ENCODE measurements at places on chromosomes 5 and 9. TPM values are rescaled to one million over a fixed set of nuclear protein-coding genes. Genes with fewer than 3 reads are reported as not detected.

GRCh38 chr5:142145106-142145900, 36.7 kb downstream of the NDFIP1 start:
- H3K4me1 ChIP-seq: no peaks in the 10 kb centered on the region
- H3K27me3 ChIP-seq: no peaks in the 10 kb centered on the region
- peaks cover 13% of the 10 kb centered on the region for H3K36me3 ChIP-seq
- H3K27ac ChIP-seq: no peak overlapping the region
- H3K4me3 ChIP-seq: no peak overlapping the region

DNA sequence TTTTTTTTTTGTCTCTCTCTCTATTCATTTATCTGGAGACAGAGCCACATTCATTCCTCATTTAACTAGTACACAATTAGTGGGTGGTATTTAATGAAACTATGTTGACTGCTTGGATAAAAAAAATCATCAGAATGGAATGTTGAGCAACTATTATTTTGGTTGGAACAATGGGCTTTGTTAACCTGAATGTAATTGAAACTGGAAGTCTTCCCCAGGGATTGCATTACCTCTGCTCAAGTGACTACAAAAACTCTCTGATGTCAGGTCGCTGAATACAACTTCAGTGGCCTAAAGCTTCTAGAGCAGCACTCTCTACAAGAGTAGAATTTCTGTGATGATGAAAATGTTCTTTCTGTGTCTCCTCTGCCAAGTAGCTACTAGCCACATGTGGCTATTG, 295.8 kb downstream of the DEPDC1B start:
- no peak overlapping the region for H3K4me3 ChIP-seq
- DNase-seq: no peak
- H3K27ac ChIP-seq: no peak overlapping the region
- peaks cover 3% of the 10 kb centered on the region for H3K4me1 ChIP-seq
- H3K27me3 ChIP-seq: no peaks in the 10 kb centered on the region

GRCh38 chr9:109447329-109448076, 50.6 kb downstream of the PTPN3 start:
- no peak for DNase-seq
- no peak overlapping the region for H3K27ac ChIP-seq
- no peaks in the 10 kb centered on the region for H3K36me3 ChIP-seq
- no peaks in the 10 kb centered on the region for H3K4me1 ChIP-seq
- H3K27me3 ChIP-seq: peaks cover 25% of the 10 kb centered on the region

DNA sequence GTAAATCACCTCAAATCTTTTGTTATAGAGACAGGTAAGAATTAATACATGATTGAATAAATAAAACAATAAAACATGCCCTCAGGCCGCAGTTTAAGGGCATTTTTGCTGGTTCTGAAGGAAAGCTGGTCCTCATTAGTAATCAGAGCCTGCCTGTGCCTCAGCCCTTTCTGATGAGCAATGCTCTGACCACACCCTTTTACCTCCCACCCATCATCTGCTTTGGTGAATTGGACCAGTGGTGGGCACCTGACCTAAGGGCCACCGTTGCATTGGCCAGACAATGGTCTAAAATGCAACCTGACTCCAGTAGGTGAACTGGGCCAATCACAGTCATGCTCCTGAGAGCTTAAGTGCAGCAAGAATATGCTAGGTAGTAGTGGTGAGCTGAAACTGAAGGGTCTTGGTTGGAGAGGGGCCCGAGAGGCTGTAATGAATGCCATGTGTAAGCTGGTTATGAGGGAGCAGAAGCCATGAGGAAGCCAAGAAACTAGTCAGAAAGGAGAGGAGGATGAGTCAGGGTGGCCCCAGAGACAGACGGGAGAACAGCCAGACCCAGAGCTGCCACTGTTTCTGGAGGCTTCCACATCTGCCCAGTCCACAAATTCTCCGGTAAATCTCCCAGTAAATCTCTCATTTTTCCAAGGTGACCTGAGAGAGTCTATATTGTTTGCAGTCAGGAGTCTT, 45.5 kb upstream of the ZSWIM6 start:
- H3K27me3 ChIP-seq: peaks cover 7% of the 10 kb centered on the region
- H3K4me3 ChIP-seq: no peak overlapping the region
- peaks cover 6% of the 10 kb centered on the region for H3K4me1 ChIP-seq
- H3K27ac ChIP-seq: no peak overlapping the region

Gene CBY3
- not detected for polyA plus RNA-seq

- no peaks in the 10 kb centered on the region for H3K27me3 ChIP-seq
- no peak overlapping the region for H3K27ac ChIP-seq
- no peaks in the 10 kb centered on the region for H3K36me3 ChIP-seq
- H3K4me3 ChIP-seq: no peak overlapping the region
These were observed 18.2 kb downstream of the C9orf152 start for GRCh38 chr9:110189559-110190320.

Gene SOX30
- polyA plus RNA-seq: 1.1 TPM

DNA sequence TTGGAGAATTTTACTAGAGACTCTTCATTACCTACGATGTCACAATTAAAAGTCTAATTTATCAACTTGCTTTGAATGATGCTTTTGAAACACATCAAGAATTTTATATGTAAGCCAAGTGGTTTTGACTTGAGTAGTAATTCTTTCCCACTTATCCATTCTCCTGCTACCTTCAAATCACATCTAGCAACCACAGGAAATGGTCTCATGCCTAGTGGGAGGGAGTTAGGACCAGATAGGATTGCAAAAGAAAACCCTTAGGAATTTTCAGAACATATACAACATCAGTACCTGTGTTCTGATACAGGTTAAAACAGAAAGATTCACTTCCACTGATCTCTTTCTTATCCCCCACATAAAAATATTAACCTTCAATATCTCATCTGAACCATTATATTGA, 260.4 kb downstream of the CWC27 start:
- H3K27me3 ChIP-seq: no peaks in the 10 kb centered on the region
- peaks cover 11% of the 10 kb centered on the region for H3K4me1 ChIP-seq
- H3K36me3 ChIP-seq: no peaks in the 10 kb centered on the region
- DNase-seq: no peak
- H3K27ac ChIP-seq: no peak overlapping the region

DNA sequence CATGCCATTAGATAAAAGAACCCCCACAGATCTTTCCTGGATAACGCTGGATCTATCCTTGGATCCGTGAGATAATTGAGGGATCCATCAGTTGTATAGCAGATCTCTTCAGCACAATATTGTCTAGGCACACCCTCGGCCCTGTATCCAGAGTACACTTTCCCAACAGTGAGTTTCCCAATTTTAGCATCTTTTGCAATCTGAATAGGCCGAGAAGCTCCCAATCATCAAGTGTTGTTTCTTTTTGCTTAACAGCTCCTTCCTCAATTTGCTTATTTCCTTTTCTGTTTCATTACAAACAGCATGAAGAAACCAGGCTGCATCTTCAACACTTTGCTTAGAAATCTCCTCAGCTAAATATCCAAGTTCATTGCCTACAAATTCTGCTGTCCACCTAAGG, 4.4 kb upstream of the SPTLC1 start:
- H3K27ac ChIP-seq: no peak overlapping the region
- H3K27me3 ChIP-seq: peaks cover 21% of the 10 kb centered on the region
- H3K36me3 ChIP-seq: no peaks in the 10 kb centered on the region
- DNase-seq: no peak

DNA sequence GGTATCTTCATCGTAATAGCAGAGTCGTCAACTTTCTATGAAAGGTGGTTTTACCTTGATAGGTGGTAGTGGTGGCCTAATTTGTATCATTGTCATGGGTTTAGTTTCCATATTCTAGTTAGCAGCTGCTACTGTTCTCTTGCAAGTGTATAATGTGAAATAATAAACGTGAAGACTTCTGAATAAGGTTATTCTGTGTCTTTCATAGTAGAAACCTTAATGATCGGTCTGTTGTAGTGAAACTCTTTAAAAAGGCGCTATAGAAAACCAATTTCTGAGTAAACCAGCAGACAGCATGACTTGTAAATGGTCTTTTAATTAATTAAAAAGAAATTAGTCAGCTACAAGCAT, 1.6 kb downstream of the SET start:
- H3K4me1 ChIP-seq: peaks cover 37% of the 10 kb centered on the region
- DNase-seq: no peak
- H3K4me3 ChIP-seq: peak overlapping the region; percentile 99
- H3K36me3 ChIP-seq: peaks cover 8% of the 10 kb centered on the region
- no peaks in the 10 kb centered on the region for H3K27me3 ChIP-seq

GRCh38 chr9:128818839-128819715, 777 bp downstream of the ENDOG start:
- no peaks in the 10 kb centered on the region for H3K36me3 ChIP-seq
- H3K4me1 ChIP-seq: peaks cover 18% of the 10 kb centered on the region
- H3K27ac ChIP-seq: peak overlapping the region; percentile 53
- peak overlapping the region; percentile 95 for H3K4me3 ChIP-seq
